ENCODE measurements at places on chromosomes 5 and 9. TPM values are rescaled to one million over a fixed set of nuclear protein-coding genes. Genes with fewer than 3 reads are reported as not detected.

DNA sequence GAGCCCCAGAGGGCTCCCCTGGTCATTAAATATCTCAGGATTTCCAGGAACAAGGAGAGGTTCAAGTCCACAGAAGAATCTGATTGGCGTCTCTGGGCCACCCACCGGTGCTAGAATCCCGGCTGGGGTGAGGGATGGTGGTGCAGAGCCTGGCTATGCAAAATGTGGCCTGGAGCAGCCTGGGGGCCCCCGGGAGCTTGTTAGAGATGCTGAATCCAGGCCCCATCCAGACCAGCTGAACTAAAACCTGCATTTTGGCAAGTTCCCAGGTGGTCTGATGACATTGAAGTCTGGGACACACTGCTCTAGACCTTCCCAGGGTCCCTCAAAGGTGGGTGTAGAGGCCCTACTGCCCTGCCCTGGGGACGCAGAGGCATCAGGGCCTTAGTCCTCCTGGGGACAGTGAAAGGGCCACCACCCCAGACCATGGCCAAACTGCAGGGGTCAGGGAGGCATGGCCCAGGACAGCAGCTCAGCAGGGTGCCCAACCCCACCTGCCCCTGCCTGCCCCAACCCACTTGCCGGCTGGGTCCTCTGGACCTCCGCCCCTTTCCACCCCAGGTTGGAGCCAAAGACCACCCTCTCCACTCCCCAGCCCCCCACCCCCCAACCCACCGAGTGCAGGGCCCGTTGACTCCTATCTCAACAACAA, 34.7 kb downstream of the ADAMTS2 start:
- DNase-seq: no peak

- peak; percentile 73 for DNase-seq
Measured at GRCh38 chr5:150488519-150489359, 19.2 kb upstream of the NDST1 start.

DNA sequence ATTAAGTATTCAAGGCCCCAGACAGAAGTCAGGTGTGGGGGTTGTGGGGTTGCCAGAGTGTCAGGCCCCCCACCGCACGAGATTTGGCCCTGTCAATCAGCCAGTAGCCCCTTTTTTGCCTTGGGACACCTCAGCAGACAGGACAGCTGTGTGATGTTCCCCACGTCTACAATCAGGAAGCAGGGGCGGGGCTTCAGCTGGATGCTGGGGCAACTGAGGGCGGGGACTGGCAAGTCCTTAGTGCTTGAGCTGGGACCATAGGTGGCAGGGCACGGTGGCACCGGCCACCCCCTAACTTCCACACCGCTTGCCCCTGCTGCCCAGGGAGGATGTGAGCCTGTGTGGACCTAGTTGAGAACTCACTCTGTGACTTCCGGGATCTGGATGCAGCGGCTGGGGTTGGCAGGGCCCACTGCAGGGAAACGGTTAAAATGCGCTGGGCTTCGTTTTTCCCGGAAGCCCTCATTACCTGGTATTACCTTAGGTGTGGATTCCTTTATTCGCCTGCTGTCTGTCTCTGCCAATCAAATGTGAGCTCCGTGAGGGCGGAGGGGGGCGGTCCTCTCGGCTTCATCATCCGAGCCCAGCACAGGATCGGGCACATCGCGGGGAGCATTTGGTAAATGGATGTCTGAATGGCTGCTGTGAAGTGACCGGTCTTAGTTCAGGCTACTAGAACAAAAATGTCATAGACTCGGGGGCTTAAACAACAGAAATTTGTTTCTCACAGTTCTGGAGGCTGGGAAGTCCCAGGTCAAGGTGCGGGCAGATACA, 7.5 kb upstream of the GTF3C5 start:
- no peak for DNase-seq

The SLIT3 gene
- total RNA-seq: 5.5 TPM
